ENCODE measurements at places on chromosomes 3 and 15.

DNA sequence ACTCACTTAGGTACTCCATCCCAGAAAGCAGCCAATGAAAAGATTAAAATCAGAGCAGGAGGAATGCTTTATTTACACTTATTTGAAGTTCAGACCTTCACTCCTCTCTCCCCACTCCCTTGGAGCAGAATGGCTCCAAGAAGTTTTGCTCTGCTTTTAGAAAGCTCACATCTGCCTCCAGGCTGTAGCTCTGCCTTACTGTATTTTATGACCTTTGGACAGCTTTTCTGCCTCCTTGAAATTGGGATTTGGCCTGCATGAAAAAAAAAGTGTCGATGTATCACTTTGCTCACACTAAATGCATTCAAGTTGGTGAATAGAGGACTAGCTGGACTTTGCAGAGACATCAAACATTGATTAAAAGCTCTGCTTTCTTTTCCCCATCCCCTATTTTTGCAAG is 95.3 kb downstream of the SLC9A9 start:
- DNase-seq = no peak

GRCh38 chr15:45641374-45641781 is 6.5 kb downstream of the SQOR start:
- no peak for DNase-seq

GRCh38 chr3:165476399-165477060 is 280.3 kb upstream of the SLITRK3 start:
- DNase-seq = no peak

DNA sequence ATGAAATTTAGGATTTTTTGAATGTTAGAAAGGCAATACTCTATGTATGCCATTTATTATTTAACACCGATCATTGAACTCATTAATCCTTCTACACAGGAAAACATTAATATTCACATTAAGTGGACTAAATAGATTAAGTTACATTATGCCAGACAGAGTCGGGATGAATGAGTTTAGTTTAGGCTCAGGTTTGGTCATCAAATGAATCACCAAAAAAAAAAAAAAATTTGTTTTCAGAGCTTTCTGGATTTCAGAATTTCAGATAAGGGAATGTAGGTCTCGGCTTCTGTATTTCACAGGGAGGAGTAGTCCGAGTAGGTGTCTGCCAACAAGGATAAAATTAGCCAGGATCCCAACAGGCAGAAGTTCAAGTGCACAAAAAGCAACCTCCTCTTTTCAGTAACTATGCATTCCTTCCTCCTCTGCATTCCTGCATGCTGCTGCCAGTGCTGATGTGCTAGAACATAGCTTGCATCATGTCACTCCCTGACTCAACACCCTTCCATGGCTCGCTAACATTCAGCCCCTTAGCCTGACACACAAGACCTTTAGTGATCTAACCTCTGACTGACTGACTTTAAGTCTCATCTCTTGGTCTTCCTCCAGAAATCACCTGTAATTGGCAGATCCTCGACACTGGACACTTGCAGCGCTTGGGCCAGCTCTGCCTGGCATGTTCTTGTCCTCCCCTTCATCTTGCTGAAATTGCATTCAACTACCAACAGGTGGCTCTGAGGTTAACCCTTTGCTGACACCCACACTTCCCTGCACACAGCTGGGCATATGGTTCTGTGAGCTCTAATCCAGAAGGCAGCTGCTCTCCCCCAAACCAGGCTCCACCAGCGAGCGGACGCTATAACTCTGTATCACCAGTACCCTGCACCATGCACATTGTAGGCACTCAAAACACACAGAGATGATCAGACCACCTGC is 145.4 kb upstream of the PROK2 start:
- DNase-seq = peak; percentile 35

DNA sequence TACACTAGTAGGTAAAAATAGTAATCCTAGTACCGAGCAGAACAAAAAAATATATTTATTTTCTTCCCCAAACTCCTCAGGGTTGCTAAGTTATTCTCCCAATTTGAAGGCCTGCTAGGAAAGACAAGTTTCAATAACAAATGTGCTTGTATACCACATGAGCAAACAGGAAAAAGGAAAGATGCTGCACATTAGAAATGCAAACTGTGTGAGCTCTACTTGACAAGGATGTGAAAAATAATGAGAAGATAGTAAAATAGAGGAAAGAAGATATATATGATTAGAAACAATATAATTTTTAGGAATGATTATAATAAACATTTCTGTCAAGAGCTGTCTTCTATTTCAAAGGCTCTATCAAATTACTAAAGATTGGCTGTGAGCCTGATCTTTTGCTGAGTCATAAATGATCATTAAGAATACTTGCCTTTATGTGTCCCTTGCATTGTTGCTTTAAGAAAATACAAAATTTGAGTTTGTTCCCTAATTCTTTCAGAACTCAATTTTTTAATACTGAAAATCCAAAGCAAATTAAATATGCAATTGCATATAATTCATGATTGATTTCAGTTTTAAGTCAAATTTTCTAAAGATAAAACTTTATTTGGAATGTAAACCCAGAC is 174.2 kb downstream of the NEK10 start:
- no peak for DNase-seq

DNA sequence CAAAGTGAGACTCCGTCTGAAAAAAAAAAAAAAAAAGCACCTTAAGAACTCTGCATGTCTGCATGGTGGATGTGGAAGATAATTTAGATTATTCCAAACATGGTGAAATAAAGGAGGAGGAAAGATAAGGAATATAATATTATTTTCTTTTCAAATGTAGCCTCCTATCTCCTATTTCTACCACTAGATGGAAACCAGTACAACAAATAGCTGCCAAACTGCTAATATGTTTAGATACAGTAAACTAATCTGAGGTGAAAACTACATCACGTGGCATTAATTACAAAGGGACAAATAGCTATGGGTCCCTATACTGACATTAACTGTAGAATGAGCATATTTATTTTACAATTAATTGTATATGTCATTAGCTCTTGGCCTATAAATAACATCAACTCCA is 197.8 kb downstream of the TBC1D5 start:
- no peak for DNase-seq

DNA sequence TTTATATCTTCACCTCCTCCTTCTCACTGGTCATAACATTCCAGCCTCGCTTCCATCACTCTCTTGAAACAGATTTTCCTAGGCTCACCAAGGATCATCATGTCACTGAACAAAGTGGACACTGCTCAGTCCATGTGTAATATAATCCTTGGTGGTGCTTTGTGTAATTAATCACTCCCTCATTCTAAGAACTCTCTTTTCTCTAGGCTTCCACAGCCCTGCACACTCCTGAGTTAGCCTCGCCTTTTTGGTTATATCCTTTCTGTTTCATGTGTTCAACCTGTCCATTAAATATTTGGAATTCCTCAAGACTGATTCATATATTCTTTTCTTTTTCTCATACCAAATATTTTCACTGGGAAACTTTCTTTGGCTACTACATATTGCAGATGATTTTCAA is 440.8 kb downstream of the PYDC2 start:
- no peak for DNase-seq

GRCh38 chr3:87811953-87812352 is 246.9 kb downstream of the CGGBP1 start:
- no peak for DNase-seq

GRCh38 chr3:152071924-152072323 is 196.8 kb upstream of the MBNL1 start:
- no peak for DNase-seq

GRCh38 chr3:160566499-160566898 is 1.1 kb upstream of the KPNA4 start:
- no peak for DNase-seq

GRCh38 chr3:124034016-124034843 is 42.3 kb upstream of the ROPN1 start:
- peak; percentile 34 for DNase-seq

DNA sequence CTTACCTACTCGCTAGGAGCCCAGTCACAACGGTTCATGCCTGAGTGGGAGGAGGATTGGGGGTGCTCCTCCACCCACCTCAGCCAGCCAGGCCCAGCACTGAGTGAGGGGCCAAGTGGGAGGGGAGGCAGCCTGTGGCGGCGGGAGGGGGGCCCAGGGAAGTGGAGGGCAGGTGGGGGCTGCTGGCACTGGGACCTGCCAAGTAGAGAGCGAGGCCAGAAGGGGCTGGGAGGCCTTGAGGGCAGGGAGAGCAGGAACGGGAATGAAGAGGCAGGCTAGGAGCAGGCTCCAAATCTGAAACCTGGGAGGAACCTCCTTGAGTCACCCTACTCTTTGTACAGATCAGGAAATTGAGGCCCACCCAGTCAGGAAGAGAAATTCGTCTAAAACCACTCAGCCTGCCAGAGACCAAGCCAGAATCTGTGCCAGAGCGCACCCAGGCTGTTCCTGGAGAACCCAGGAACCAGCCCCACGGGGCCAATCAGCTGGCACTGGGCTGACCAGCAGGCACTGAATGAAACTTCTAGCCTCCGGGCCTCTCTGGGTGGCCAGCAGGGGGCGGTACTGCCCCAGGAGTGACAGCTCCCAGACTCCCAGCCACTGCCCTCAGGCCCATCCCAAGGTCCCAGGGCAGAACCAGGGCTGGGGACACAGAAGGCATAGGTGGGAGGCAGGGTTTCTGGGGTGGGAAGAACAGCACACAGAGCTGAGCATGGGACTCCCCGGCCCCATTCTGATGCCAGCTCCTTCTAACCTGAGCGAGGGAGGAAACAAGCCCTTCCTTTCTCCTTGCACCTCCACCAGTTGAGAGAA is 14.8 kb upstream of the CYP11A1 start:
- peak; percentile 85 for DNase-seq

DNA sequence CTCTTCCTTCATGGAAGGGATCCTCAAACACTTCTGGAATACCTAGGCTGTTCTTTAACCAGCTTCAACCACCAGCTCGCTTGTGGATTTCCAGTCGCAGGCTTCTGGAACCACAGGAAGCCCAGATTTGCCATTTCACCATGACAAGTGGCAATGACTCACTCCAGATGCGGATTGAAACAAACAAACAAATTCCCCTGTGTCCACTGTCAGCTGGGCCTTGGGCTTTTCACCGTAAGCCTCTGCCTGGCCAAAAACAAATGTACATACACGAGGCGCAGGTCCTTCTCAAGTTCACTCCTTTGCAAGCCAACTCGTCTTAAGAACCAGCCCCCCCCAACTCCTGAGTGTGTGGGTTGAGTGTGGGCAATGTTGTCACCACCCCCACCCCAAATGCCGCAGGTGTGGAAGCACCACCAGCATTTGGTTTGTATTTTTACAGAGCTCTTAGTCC is 8.8 kb downstream of the BCL6 start:
- DNase-seq = no peak

GRCh38 chr3:191263365-191263764 is 64.3 kb downstream of the OSTN start:
- no peak for DNase-seq

DNA sequence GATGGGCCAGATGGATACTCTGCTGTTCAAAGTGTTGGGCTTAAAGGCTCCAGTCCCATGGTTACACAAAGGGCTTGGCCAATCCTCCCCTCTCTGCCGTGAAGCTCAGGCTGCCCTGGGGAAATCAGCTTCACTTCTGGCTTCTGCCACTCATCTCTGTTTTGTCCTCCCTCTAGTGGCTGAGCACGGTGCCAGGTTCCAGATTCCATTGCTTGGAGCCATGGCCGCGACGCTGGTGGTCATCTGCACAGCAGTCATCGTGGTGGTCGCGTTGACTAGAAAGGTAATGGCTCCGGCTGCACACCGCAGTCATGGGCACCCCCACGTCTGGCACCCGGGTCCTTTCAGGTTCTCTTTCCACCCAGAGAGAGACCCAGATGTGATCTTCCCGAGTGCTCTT is 5.6 kb downstream of the TIGIT start:
- DNase-seq = peak; percentile 48

- DNase-seq = no peak
These were observed 1.4 kb downstream of the NR1I2 start for GRCh38 chr3:119783255-119783654.

GRCh38 chr3:39029556-39029955 is 22.2 kb downstream of the SCN11A start:
- no peak for DNase-seq

GRCh38 chr15:58227706-58228543 is 89.7 kb downstream of the AQP9 start:
- peak; percentile 82 for DNase-seq

GRCh38 chr3:72530426-72530825 is 317.8 kb downstream of the SHQ1 start:
- no peak for DNase-seq

DNA sequence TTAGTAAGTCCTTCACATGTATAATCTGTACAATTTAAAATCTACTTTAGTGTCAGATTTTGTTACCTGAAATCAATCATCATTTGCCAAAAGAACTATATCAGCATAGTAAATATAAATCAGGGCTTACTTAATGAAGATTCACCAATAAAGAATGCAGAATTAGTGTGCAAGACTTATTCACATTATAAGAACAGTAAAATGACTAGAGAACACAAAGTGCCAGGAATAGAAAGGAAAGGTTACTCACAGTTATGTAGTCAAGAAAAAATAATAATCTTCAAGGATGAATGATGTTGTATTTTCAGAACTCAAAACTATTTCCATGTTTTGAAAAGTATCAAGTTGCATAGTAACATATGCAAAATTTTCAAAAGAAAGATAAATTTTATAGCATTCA is 891.9 kb downstream of the ROBO1 start:
- DNase-seq = no peak

DNA sequence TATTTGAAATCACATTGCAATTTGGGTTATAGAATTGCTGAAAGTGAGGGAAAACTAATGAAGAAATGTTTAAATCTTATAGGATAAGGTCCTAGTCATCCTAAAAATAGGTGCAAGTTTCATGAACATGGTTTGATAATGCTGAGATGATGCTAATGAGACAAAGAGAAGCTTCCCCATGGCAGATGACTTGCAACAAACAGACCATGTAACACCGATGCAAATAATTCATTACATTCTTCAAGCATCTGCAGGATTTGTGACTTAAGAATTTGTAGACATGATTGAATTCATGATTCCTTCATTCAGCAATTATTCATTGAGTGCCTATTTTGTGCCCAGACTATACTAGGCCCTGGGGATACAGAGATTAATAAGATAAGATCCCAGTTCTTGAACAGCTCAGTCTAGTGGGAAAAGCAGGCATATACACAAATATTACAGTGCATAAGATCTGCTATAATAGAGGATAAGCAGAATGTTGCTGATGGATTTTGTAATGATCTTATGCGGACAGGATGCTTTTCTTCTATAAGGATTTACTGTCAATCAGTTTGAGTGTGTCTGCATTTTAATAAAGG is 367.9 kb upstream of the GBE1 start:
- DNase-seq = no peak

- DNase-seq = no peak
These were observed 241.1 kb downstream of the ZNF621 start for GRCh38 chr3:40765884-40766283.

- DNase-seq = peak; percentile 17
These were observed 223.2 kb downstream of the MTHFS start for GRCh38 chr15:79673416-79674123.
